ENCODE measurements at places on chromosomes 13 and 19.

DNA sequence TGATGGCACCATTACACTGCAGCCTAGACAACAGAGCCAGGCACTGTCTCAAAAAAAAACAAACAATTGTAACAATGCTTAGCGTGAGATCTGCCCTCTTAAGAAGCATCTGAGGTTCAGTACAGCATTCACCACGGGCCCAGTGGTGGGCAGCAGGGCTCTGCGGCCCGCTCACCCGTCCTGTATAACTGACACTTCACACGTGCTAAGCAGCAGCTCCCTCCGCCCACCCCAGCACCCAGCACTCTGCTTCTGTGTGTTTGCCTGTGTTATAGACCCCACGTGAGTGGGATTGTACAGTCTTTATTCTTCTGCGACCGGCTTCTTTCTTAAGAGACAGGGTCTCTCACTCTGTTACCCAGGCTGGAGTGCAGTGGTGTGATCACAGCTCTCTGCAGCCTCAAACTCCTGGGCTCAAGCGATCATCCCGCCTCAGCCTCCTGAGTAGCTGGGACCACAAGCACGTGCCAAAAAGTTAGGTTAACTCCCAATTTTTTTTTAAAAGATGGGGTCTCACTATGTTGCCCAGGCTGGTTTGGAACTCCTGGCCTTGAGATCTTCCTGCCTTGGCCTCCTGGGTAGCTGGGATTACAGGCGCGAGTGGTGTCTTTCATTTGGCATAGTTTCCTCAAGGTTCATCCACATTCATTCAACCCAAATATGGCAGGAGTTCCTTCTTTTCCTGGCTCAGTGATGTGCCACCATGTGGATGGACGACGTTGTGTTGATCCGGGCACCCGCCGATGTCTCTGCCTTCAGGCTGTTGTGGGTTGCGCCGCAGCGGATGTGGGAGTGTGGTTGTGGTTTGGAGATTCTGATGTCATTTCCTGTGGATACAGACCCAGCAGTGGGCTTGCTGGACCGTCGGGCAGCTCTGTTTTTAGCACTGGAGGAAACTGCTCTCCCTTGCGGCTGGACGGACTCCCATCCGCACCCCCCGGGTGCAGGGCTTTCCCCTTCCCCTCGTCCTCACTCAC is 170.0 kb downstream of the KDM4B start:
- DNase-seq: no peak

- DNase-seq: no peak
Observed at GRCh38 chr13:31060220-31060619, 101.5 kb downstream of the HSPH1 start.

DNA sequence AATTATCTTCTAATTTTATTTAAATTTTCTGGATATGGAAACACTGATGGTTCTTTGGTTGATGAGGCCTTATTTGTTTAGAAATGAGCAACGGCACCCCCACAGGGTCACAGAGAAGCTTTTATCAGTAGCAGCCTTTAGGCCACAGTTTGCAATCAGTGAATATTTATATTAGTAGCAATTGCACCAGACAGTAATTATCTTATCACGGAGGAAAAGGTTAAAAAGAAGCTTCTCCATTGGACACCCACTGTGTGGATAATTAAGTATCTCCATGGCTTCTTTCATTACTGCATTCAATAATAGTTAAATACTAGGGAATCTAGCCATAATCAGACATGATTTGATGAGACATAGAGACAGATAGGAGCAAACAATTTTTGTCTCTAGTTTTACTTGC is 2099.2 kb upstream of the PCDH20 start:
- no peak for DNase-seq

- DNase-seq: no peak
Observed at GRCh38 chr19:1360818-1361461, 22.8 kb upstream of the NDUFS7 start.

DNA sequence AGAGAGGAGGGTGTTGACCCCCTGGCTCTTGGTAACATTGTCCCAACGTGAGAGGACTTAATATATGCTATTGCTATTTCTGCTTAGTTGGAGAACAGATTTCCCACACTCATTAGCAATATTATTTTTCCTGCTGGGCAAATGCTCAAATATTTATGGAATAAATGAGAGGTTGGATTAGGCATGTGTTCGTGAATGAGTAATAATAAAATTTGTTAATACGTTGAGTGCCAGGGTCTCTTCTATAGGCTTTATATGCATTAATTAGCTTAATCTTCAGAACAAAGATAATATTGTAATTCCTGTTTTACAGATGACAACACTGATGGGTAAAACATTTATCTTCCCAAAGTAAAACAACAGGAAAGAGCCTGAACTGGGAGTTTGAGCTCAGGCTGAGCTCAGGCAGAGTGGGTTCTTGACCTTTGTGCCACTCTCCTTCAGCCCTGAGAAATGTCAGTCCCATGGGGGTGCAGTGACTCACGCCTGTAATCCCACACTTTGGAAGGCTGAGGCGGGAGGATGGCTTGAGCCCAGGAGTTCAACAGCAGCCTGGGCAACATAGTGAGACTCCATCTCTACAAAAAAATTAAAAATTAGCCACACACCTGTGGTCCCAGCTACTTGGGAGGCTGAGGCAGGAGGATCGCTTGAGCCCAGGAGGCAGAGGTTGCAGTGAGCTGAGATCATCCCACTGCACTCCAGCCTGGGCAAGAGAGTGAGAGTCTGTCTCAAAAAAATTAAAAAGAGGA is 1.2 kb downstream of the ZNF233 start:
- DNase-seq: no peak

- no peak for DNase-seq
Observed at GRCh38 chr19:2083174-2083854, 12.8 kb downstream of the MOB3A start.

- no peak for DNase-seq
Observed at GRCh38 chr13:113726961-113727411, 32.0 kb upstream of the TMEM255B start.

GRCh38 chr19:18232540-18233223 is 6.4 kb upstream of the PDE4C start:
- DNase-seq: no peak

DNA sequence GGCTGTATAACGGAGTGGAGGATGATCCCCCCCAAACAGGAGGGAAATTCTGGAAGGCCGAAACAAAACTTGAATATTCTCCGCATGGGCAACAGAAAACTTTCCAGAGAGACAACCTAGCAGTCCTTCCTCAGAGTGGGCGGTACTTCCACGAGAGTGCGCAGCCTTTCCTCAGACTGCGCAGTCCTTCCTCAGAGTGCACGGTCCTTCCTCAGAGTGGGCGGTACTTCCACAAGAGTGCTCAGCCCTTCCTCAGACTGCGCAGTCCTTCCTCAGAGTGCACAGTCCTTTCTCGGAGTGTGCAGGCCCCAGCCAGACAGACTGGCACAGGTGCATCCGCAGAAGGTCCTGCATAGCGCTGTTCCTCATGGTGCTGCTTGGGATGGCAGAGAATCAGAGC is 12.7 kb upstream of the GALP start:
- DNase-seq: no peak

- DNase-seq: no peak
Observed at GRCh38 chr19:45764475-45764874, 4.6 kb downstream of the SIX5 start.

- no peak for DNase-seq
Observed at GRCh38 chr13:112711528-112712265, 21.9 kb downstream of the ATP11A start.

DNA sequence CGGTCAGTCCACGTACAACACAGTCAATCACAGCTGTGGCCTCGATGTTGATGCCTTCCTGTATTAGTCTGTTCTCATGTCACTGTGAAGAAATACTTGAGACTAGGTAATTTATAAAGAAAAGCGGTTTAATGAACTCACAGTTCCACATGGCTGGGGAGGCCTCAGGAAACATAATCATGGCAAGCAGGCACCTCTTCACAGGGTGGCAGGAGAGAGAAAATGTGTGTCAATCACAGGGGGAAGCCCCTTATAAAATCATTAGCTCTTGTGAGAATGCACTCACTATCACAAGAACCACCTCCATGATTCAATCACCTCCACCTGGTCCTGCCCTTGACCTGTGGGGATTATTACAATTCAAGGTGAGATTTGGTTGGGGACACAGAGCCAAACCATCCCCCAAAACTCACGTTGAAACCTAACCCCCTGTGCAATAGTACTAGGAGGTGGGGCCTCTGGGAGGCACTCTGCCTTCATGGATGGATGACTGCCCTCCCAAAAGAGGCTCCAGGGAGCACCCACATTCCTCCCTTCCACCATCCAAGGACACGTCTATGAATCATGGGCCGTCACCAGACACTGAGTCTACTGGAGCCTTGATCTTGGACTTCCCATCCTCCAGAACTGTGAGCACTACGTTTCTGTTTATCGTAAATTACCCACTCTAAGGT is 2.3 kb upstream of the PROZ start:
- DNase-seq: no peak

DNA sequence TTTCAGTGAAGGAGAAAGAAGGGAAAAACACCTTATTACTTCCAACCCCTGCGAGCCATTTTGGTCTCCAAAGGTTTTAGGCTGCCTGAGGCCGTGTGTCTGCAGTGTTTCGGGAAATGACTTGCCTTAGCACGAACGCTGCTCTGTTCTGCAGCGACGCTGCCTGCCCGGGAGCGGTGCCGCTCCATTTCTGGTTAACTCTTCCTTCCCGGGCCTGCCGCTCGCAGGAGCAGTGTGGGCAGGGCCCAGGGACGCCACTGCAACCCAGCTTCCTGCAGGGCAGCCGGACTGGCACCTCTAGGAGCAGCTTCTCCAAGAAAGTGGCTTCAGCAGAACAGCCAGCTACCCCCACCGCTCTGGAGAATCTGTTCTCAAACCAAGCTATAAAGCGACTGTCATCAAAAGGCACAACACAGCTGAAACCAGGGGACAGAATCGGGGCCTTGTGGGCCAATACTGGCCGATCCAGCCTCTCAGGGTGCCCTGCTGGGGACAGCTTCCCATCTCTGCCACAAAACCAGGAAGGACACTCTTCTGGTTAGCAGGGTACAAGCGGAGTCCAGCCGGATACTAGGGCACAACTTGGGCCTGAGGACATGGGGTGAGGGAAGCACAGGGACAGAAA is 72.2 kb downstream of the KCTD15 start:
- no peak for DNase-seq

DNA sequence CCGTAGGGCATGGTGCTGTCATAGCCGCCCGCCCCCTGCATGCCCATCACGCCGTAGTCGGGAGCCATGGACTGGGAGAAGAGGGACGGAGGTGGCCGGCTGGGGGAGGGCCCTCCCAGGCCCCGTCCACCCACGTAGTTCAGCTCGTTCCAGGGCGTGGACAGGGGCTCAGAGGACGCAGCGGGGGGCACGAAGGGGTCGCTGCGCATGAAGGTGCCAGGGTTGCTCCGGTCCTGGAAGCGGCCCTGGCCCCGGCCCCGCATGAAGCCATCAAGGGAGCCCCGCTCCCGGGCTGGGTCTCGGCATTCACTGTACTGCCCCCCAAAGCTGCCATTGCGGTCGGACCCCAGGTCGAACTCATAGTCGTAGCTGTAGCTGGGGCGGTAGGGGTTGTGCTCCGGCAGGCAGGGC is 6.7 kb downstream of the AKAP8 start:
- no peak for DNase-seq

DNA sequence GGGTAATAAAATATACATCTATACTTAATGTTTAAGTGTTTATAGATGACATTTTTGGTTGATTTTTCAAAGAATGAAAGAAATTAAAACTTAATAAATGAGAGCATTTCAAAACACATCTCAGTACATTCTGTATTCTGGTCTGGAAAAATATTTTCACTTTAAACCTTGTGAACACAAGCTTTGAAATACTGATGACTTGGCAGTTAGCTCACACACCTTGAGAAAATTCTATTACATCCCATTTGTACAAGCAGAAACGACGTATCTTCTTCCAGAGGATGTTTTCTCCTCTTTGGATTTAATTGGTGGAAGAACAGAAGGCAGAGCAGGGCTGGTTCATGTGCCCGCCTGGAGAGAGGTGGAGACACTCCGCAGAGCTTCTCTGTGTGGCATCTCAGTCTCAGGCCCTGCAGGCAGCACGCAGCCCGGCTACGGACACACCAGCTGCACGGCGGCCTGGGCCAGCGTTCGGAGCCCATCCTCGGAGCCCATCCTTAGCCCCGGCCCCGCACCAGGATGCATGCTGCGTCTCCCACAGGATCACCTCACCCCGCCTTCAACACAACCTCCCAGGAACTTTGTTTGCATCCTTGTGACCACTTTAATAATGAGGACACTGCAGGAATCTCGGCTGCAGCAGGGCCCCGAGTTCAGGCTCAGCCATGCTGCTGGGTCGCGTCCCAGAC is 48.6 kb downstream of the SOX1 start:
- DNase-seq: no peak

GRCh38 chr19:3669082-3669946 is 31.0 kb downstream of the PIP5K1C start:
- peak; percentile 12 for DNase-seq

DNA sequence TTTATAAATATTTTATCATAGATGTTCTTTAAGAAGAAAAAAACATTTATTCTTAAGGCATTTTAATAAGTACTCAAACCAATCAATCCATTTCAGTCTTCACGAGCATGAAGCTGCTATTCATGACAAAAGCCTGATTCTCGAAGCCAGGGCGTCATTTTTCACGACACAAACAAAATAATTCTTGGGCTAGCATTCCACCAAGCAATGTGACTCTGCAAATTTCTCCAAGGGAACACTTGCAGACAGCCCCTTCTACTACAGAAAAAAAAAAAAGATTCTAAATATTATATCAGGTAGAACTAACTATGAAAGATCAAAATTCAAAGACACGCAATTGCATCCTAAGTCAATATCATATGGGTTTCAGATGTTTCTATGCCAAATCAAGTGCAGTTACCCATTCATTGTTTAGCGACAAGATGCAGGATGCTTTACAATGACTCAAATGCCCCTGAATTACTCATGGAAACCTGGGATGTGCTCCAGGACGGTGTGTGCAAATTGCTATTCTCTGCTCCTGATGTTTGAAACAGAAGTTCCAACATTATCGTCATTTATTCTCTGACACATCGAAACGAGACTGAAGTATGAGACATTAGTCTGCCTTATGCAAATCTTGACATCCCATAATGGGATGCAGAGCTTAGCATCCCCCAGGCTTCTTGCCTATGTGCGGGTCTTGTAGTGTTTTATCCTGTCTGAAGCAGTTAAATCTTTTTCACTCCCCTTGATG is 517.7 kb downstream of the MYO16 start:
- DNase-seq: no peak

DNA sequence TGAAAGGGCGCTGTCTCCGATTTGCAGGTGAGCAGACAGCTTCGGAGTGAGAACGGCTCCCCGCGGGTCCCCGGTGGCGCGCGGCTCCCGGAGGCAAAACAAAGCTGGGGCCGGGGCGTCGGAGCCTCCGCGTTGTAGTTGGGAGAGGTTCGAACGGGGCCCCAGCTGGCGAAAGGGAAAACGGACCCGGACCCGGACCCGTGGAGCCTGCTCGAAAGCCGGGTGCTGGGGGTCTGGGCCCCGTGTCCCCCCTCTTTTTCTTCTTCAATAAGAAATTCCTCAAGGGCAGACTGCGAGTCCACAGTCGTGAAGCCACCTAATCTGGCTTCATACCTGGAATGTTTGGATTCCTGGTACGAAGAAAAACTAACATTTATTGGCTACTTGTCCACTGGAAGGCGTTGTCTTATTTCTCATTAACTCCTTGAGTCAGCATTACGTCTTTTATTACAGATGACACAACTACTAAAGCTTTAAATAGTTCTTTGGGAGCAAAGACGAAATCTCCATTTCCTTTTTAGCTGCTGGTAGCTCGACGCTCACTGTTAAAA is 632 bp upstream of the MTIF3 start:
- DNase-seq: no peak
